ENCODE measurements at places on chromosomes 3 and 15.

DNA sequence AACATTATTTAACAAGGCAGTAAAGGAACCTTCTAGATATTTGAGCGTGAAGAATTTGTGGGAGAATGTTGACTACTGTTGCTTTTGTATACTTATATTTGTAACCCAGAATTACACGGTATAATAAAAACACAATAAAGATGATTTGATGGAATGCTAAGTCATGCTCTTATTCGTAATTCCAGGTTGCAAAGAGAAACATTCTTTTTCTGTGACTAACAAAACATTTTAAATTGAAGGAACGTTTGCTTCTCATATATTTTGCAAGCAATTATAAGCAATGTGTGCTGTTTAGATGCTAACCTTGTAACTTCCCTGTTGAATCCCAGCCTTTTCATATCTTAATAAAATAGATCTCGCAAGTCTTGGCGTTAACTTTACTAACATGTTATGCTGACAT, 124.4 kb upstream of the CGNL1 start:
- DNase-seq, result no peak

- DNase-seq, result no peak
Observed at GRCh38 chr3:195441476-195441991, 1.3 kb downstream of the ACAP2 start.

GRCh38 chr3:140924097-140924873, 17.4 kb upstream of the SLC25A36 start:
- DNase-seq, result no peak

GRCh38 chr3:190044142-190044541, 76.6 kb downstream of the P3H2 start:
- DNase-seq, result peak; percentile 48

DNA sequence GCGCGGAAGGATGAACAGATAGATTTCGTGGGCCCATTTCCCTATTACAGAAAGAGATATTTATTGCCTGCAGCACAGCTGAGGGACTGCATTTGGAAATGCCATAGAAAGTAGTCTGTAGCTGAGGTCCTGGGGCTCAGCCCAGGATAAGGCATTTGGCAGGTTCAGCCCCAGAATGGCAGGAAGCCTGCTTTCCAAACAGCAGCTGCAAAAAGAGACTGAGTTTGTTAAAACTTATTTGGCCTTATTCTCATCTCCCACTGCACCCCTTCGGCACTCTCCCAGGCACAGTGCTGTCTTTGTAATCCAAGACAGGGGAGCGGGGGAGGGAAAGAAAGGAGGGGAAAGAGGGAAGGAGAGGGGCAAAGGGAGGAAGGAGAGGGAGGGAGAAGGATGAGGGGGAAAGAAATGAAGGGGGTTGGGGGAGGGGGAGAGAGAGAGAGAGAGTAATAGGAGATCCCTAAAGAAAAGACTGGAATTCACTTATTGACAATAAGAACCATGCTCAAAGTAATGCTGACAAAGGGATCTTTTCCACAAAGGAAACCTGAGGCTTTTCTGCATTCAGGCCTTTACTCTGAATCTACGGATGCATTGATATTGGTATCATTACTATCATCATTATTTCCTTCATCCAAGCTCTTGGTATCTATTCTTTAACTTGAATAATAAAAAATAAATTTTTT, 94.0 kb upstream of the LRRN1 start:
- no peak for DNase-seq

DNA sequence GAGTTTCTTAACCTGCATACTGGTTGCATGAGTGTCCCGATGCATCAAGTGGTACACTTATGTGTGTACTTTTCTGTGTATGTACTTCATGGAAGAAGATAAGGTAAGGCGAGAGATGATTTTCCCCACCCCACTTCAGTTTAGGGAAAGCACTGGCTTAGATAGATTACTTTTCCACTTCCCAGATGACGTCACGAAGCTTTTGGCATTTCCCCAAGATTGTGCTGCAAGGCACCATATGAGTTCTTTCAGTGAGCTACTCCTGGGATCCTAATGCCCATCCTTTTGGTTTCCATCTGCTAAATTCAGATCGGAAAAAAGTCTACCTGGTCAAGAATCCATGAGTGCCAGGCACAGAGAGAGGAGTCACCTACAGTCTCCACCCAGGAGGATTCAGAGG, 4.5 kb downstream of the IL17RB start:
- DNase-seq, result peak; percentile 5
